Femur (tissue), 1 donor: ENCODE measurements at places on chromosomes 4 and X.

DNA sequence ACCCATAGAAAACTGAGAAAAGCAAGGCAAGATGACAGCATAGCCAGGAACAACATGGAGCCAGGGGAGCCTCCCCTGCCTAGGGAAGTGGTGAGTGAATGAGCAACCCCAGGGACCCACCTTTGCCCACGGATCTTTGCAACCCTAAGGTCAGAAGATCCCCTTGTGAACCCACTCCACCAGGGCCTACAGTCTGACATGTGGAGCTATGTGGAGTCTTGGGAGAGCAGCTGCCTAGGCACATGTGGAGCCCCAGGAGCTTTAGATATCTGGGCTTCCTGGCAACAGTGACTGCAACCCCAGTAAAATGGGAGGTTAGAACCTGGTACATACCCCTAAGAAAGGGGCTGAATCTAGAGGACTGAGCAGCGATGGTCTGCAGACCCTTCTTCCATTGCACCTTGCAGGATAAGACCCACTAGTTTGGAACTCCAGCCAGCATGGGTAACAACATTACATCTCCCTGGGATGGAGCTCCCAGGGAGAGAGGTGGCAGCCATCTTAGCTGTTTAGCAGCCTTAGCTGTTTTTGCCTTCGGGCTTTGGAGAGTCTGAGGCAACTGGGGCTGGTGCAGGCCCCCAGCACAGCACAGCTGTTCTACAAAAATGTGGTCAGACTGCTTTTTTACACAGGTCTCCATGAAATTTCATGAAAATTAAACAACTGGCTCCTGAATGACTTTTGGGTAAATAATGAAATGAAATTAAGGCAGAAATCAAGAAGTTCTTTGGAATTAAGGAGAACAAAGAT lies 104.7 kb upstream of the TRIM2 start:
- DNase-seq = no peak

- DNase-seq = no peak
Observed at GRCh38 chr4:5693871-5694270, 14.5 kb downstream of the EVC2 start.

DNA sequence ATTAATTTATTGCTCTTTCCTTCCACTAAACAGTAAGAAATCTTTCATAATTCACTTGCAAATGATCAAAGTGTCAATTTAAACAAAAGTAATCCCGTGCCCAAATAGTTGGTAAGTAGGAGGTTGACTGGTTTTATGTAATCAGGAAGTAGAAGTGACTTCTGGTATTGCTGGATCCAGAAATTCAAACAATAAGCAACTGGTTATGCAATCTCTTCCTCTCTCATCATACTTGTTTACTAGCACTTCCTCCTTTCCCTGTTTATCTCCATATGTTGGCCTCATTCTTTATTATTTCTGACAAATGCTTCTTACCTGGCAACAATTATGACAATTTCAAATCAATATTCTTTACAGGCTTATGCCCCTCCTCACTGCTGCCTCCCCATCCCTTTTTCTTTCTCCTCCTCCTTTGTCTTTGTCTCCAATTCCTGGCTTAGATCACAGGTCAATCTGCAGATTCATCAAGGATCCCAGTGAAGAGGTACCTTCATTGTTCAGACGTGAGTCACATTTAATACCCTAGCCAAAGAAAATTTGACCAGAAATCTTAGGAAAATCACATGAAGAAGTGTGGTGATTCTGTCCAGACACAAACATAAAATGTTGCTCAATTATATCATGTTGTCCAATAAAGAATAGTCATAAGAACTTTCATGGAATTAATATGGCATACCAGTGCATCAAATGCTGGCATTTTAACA lies 323.2 kb upstream of the PCDH7 start:
- DNase-seq = no peak

- no peak for DNase-seq
Observed at GRCh38 chr4:130403221-130403620, 1307.3 kb downstream of the C4orf33 start.

- no peak for DNase-seq
Observed at GRCh38 chrX:138777230-138777629, 65.7 kb upstream of the FGF13 start.

- DNase-seq = no peak
Observed at GRCh38 chr4:83536362-83537272, 709 bp downstream of the GPAT3 start.

- no peak for DNase-seq
Observed at GRCh38 chr4:80201252-80202151, 4.2 kb downstream of the PRDM8 start.

- DNase-seq = peak; percentile 44
Observed at GRCh38 chrX:9362363-9362928, 102.4 kb upstream of the TBL1X start.

DNA sequence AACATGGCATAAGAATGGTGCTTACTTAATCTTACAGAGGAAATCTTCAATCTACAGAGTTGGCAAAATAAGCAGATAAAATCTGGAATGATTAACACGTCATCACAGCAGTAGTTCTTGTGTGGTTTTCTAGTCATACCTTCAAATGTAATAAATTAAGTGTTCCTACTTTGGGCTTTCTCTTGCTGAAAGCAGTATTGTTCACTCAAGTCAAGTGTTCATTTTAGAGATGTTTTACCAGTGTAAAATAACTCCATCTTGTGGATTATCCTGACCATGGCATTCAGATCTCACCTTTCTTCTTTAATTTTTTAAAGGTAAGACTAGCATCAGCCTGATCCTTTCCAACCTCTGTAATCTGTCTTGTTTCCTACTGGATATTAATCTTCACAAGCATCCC lies 72.9 kb downstream of the ADAMTS3 start:
- DNase-seq = no peak

DNA sequence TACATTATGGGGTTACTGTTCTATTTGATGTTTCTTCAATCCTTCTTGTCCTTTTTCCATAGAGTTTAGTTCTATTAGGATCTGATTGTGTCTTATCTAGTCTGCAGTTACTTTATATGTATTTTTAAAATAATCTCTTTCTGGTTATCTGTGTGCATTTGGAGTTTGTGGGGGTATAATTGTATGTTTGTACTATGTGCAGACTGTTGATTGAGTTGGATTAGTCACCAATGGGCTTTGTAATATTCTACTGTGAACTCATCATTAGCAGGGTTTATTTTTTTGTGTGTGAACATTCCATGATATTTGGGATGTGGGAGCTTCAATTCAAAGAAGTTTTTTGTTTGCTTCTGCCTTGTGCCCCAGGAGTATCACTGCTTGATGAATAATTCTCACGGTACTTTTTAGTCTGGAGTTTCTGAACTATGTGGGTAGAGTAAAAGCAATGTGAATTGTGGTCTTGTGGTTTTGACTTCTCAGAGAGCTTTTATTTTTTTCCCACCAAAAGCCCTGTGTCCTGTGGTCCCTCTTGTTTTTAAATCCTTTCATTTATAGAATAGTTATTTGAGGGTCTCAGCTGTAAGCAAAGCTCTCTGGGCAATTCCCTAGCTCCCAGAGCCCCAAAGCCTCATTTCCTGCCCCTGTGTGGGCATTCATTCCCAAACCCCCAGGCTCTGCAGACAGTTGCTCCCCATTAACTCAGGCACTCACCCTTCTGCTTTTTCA lies 127.8 kb downstream of the PHKA2 start:
- DNase-seq = no peak

- DNase-seq = no peak
Observed at GRCh38 chr4:186946682-186947294, 223.1 kb upstream of the FAT1 start.

DNA sequence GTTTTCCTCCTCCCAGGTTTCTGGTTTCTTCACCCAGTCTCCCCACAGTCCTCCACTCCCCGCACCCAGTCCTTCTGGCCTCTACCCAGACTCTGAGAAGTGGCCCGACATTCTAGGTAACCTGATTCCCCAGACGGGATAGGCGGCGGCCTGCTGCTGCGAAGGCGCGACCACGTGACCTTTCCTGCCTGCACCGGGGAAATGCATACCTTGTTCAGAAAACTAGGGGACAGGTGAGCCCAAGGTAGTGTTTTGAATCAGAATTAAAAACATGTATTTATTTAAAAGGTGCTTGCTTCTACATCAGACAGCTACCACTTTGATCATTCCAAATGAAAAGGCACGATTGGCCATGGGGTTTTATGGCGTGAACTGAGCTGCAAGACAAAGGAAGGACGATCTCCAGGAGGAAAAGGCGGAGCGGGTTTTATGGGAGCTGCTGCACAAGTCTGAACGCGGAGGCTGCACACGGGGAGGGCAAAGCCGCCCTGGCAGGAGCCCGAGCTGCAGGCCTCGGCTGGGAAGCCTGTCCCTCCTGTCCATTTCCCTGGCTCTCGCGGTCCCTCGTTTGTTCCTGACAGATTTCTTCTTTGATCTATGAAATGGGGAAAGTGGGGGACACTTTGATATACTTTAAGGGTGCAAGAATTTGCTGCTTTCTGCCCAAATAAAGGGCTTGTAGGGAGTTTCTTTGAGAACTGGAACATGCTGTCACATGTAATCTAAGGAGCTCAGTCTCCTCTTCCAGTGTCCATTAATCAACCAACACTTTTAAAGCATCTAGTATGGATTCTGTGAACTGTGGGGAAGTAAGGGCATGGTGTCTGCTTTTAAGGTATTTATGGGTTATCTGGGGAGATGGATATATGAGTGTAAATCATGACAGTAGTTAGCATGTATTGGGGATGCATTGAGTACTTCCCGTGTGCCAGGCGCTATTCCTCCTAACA lies 150.9 kb downstream of the SPRY1 start:
- no peak for DNase-seq

DNA sequence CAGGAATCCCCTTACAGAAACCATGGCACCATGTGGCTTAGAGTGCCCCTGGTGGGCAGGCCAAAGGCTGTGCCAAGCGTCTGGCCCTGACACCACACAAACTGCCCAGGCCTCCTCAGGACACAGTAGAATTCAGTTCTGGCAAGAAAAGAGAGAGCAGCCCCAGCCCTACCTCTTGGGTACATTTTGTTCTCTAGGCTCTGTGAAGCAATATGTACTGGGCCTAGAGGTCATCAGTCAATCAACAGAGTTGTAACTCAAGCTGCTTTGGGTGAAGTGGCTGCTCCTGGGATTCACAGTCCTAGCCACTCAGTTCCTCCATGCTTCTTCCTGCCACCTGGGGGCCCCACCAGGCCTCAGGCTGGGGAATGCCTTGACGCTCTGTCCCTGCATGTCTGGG lies 158.1 kb upstream of the MAMLD1 start:
- DNase-seq = no peak

GRCh38 chr4:8374851-8375649 lies 65.5 kb downstream of the ACOX3 start:
- no peak for DNase-seq

- DNase-seq = no peak
Observed at GRCh38 chr4:5632571-5632970, 75.8 kb downstream of the EVC2 start.

DNA sequence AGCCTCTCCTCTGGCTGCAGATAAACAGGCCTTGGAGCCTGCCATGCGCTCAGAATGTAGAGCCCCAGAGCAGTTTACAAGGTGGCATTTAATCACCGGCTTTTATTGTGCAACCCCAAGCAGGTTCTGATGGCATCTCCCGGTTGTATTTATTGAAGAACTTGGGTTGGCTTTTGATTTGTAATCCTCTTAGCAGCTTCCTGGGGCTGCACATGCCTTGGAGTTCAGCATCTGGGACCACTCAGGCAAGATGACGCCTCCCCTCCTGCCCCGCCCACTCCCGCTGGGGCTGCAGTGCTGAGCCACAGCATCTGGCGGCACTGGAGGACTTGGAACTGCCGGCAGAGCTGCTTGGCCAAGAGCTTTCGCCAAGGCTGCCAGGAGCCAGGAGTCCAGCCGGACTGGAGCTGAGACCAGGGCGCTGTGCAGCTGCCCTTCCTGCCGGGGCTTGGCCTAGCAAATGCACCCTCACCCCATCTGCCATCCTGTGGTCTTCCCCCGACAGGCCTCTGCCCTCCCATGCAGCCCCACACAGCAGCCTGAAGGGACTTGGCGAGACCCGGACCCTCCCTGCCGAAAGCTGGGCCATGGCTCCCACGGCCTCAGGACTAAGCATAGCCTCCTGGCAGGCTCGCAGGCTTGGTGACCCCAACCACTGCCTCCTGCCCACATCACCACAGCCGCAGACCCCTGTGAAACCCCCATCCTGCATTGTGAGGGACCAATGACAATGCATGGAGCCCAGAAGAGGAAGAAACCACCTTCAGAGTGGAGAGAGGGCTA lies 5.4 kb downstream of the HTRA3 start:
- peak; percentile 93 for DNase-seq

DNA sequence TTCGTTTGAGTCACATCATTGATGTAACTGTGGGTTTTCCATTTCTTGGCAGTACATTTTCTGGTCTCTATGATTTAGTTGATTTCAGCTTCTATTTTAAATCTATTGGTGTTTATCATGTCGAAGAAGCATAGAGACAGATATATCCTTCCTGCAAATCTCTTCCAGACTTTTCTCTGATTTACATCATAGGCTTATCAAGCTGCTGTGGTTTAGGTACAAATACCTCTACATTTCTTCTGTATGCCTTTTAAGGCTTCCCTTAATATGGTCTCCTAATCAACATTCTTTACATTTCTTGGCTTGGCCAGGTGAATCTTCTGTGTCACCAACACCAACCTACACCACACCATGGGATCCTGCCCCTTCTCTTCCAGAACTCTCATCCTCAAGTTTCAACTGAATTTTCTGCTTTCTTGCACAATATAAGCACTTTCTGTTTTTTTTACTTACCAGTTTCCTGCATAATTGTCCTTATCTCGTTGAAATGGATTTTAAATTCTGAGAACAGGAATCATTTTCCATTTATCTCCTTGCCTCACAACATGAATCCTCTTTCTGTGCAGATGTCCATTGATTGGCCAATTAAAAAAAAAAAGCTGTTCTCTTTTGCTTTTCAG lies 626.9 kb downstream of the ANKRD50 start:
- DNase-seq = no peak

DNA sequence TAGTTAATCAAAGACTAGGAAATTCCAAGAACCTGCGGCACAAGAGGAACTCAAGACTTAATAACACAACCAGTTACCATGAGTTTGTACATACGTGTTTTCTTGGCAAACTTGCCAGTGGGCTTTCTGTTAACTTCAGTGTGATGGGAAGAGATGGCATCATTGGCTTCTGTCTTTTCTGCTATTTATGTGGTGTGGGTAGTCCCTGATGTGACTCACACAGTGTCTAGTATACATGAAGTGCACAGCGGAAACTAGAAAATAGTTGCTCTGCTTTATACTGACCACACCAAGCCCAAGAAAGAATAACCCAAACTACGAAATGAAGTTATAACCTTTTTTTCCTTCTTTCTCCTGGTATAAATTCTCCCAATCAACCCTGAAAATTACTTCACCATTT lies 24.5 kb downstream of the DAPP1 start:
- DNase-seq = no peak

DNA sequence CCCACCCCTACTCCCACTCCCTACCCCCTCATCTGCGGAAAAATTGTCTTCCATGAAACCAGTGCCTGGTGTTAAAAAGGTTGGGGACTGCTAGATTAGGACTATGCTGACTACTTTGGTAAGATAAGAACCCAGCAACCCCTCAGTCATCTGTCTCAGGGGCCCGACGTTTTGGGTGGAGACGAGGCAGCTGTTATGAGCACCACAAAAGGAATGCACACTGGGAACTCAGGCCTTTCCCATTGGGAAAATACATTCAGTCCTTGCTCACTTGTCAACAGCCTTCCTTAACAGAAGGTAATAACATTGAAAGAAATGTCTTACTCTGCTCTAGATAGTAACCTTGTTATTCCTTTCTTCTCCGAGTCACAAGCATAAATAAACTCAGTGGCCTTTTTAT lies 310.8 kb downstream of the AFF2 start:
- DNase-seq = no peak

GRCh38 chr4:14087459-14087858 lies 459.9 kb upstream of the BOD1L1 start:
- no peak for DNase-seq

GRCh38 chrX:43479070-43479469 lies 177.0 kb upstream of the MAOA start:
- no peak for DNase-seq

GRCh38 chrX:21176921-21177571 lies 197.2 kb upstream of the CNKSR2 start:
- peak; percentile 21 for DNase-seq
